ENCODE measurements at places on chromosomes 5 and 9.
A peak's percentile ranks its signal among the peaks of the same experiment; 100 is the strongest.

DNA sequence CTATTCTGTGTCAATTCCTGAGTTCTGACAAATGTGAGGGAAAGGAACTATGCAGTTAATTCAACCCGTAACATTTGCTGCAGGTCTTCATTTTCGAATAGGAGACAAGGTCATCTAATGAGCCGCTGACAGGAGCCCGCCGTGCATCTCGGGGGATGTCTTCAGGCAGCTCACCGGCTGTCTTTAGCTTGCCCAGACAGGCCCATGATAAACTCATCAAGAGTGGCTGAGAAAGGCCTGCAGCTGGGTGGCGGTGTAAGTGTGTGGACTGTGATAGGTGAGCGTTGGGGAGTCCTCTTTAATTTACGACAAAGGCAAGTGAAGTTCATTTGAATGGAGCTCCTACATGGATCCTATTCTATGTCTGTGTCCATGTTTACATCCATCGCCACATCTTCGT is 190.5 kb downstream of the ADCY2 start:
- DNase-seq, result no peak

DNA sequence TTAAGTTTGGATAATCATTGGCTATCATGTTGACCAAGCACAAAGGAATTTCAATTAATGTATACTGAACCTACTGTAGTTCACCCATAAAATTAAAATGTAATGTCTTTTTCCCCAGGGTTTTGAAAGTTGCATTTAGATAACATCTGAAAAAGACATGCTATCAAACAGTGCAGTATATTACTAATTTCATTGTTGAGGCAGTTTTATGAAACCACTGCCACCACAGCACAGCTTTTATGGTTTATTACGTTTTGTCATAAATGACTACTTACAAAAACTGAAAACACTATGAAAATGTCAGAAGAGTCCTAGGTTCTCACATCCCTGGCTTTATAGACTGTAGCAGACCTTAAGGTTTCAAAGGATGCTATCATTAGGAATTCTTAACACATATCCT is 32.0 kb upstream of the HAPLN1 start:
- no peak for DNase-seq

DNA sequence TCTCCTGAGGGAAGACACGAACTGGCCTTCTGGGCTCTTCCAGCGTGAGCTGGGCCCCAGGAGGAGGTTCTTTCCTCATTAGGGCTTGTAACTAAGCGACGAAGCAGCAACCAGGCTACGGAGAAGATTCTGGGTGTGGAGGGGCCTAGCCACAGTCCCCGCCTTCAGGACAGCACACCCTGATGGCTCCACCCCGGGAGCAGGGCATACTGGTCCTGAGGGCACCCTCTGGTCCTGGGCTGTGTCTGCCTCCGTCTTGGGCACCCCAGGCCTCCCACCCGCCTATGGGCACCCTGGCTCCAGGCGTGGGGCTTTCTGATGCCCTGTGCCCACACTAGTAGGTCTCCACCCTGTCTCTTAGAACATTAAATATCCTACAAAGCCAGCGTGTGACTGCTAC is 136.4 kb downstream of the OLFM1 start:
- DNase-seq, result no peak

DNA sequence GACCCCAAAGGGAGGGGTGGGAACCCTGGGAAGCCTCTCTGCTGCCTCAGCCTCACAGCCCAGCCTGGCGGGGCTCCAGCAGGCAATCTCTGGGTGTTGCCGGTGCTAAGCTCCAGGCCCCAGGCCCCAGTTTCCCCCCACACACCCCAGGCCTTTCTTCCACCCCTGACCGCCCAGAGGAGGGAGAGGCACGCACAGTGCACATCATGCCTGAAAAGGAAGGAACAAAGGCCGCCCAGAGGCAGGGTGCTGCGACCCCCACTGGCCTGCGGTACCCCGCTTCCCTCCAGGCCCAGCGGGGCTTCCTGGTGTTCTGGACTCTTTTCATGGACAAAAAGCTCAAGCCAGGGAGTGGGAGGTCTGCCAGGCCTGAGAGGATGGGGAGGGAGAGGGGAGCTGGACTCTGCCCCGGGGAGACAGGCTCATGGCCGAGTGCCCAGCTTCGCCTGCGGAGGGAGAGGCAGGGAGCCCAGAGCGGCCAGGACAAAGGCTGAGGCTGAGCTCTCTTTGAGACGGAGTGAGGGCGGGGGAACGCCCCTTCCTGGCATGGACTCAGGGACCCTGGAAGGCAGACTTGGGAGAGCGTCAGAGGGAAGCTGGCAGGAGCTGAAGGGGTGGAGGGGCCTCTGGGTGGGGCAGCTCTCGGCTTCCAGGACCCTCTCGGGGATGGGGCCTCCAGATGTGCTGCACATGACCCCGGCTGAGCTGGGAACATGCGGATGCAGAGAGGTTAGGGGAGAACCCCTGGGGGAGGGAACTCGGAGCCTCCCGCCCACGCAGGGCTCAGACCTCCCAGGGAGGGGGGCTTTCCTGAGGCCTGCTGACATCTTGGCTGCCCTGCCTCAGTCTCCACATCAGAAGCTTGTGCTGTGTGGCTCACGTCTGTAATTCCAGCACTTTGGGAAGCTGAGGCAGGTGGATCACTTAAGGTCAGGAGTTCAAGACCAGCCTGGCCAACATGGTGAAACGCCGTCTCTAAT is 1.8 kb upstream of the ENTPD2 start:
- DNase-seq, result no peak

DNA sequence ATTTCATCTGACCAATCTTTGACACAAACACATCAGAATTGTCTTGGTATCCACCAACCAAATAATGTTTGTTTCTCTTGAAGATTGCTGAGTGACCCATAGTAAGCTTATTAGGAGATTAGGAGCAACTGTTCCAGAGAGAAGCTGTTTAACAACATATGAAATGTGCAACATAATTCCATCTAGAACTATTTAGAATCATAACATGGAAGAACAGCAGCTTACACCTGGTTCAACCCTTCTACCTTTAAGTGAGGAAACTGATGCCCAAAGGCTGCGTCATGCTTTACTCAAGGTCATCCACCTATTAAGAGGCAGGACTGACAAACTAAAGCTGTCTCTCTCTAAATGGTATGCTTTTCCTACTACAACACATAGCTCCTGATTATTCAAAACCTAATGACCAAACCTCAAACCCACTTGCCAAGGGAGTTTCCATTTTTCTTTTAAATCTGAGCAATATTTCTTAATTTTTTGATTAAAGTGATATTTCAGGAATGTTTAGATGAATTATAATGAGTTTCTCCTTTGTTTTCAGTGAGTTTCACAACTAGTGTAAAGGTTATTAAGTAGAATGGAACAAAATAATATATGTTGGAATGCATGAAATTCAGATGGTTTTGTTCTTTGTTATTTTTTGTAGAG is 545.9 kb downstream of the RAB3C start:
- DNase-seq, result no peak

DNA sequence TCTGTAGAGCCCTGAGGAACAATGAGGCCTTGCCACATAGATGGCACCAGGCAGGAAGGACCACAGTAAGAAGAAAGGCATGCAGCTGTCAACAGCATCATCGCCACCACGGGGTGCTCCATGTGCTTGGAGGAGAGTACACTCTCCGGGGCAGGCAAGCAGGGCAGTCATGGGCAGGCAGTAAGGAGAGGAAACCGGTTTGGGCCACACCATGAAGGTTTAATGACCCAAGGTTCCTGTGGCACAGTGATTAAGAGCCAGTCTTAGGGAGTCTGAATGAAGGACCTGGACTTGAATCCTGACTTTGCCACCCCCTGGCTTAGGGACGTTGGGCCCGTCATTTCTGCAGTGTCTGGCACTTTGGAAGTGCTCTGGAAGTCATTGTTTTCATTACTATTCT is 80.6 kb upstream of the ZBTB43 start:
- no peak for DNase-seq

DNA sequence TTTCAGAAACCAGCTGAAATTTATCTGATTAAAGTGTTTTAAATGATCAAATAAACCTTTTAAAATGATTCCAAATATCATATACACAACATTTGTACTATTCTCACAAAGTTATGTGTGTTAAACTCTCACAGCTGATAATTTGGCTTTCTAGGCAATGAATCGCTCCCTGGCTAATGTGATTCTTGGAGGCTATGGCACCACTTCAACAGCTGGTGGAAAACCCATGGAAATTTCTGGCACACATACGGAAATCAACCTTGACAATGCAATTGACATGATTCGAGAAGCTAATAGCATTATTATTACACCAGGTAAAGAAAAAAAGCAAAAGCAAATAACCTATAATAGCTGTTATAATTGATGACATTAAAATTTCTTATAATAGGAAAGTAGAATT is 72.4 kb downstream of the NNT start:
- no peak for DNase-seq

DNA sequence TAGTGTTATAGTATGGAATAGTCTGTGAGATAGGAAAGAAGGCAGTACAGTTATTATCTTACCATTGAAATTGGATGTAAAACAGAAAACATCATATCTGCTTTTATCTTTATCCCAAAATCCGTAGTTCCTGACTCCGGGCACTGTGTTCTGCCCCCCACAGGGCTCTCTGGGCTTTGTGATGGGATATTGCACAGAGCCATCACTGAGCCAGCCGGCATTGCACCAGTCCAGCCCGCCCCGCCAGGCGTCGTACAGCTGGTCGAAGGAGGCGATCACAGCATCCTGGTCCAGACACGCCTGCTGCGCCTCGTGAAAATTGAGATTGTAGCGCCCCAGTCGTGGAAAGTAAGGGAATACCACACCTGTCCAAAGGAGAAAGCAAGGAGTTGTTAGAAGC is 76.4 kb downstream of the HAPLN1 start:
- peak; percentile 7 for DNase-seq

GRCh38 chr9:20865347-20865746 is 166.1 kb downstream of the HACD4 start:
- DNase-seq, result no peak

- peak; percentile 81 for DNase-seq
These were observed 1.7 kb upstream of the PAX5 start for GRCh38 chr9:37035648-37036370.

DNA sequence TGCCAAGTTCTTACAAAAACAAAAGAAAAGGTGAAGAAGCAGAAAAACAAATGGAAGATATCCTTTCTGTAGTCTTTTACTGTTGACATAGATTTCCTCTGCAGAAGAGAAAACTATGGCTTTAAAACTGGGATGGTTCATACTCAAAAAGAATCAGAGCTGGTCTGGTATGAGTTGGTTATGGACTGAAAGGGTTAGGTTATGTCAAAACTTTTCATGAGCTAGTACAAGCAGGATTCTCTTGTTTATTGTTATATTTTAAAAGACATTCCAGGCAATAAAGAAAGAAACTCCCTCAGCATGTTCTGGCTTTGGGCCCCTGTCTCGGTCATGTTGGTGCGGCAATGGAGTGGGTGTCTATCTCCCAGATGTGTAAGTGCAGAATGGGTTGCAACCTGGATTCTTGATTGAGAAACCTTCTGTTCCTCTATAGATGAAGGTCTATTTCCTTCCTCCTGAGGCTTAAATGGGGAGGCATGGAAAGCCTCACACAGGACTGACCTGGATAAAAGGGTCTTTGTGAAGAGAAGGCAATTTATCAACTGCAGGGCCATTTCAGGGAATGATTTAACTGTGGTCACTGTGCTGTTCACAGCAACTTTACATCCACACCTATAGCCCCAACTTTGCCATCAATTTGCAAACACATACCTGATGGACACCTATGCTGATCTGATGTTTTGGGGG is 209.6 kb upstream of the TNC start:
- peak; percentile 3 for DNase-seq

GRCh38 chr5:142493875-142494518 is 169.2 kb upstream of the SPRY4 start:
- no peak for DNase-seq

GRCh38 chr9:131720330-131720729 is 19.5 kb downstream of the RAPGEF1 start:
- DNase-seq, result no peak

DNA sequence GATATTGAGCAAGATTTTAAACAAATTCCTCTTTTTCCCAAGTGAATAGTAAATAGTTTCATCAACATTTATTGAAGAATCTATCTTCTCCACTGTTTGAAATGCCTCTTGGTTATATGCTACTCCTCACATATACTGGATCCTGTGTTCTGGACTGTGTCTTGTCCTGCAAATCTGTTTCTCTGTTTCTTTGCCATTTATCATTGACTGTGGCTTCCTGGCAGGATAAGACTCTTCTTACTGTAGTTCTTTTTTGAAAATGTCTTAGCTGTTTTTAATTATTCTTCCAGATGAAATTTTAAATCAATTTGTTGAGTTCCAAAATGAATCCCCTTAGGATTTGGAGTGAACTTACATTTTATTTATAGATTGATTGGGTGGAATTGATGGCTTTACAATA is 27.8 kb downstream of the RALGPS1 start:
- DNase-seq, result no peak

GRCh38 chr9:95813923-95814322 is 61.6 kb upstream of the ERCC6L2 start:
- no peak for DNase-seq

GRCh38 chr9:87639949-87640348 is 86.0 kb upstream of the CTSL start:
- DNase-seq, result no peak

- DNase-seq, result no peak
These were observed 28.1 kb upstream of the DAB2 start for GRCh38 chr5:39452846-39453245.

- no peak for DNase-seq
These were observed 138.1 kb downstream of the DIRAS2 start for GRCh38 chr9:90504486-90504885.

DNA sequence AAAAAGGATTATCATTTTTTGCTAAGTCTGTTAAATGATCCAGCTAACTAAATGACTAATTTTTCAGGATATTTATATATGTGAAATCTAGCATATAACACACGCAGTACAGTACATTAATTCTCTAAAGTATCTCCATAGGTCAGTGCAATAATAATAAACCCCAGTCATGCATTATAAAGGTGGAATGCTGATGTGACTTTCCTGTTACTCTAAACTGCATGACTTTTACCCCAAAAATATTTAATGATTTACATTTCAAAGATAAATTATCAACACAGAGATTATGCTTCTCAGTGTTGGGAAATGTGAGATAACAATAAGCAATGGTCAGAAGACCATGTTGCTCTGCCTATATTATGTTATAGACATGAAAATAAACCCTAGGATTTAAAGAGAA is 34.1 kb upstream of the PAM start:
- no peak for DNase-seq

- DNase-seq, result peak; percentile 0
These were observed 95.9 kb upstream of the SLC25A48 start for GRCh38 chr5:135738564-135738875.

DNA sequence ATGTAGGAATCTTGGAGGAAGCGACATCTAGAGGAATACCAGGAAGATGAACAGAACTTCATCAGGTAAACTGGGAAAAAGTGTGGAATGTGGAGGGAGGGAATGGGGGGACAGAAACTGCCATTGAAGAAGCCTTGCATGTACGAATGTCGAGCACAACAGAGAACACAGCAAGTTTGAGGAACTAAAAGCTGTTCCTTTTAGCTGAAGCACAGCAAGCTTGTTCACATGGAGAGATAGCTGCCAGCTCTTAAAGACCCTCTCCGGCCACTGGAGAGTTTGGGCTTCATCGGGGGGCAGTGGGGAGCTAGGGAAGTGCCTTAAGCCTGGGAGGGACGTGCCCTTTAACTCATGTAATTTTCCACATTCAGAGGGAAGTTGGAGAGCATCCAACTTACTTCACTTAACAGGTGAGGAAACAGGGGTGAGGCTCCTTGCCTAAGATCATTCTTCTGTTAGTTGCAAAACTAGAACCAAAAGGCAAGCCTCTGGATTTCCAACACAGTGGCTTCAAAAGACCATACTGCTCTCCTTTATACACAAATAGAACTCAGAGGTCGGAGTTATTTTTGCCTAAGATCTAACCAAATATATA is 2.3 kb upstream of the CYFIP2 start:
- DNase-seq, result no peak

- DNase-seq, result no peak
These were observed 464.9 kb downstream of the TLE1 start for GRCh38 chr9:81224166-81225081.

GRCh38 chr9:69206047-69206446 is 32.0 kb downstream of the TJP2 start:
- no peak for DNase-seq

Data from ELF-1 (cell line).